Cerebellum (tissue), 4 donors: ENCODE measurements at places on chromosomes 7 and 10. TPM values are rescaled to one million over a fixed set of nuclear protein-coding genes. Genes with fewer than 3 reads are reported as not detected.

- DNase-seq: no peak
These were observed 1.2 kb downstream of the TECPR1 start for GRCh38 chr7:98250789-98251188.

- DNase-seq: no peak
These were observed 280.0 kb downstream of the REEP3 start for GRCh38 chr10:63801166-63801565.

- no peak for DNase-seq
These were observed 50.5 kb downstream of the MRC1 start for GRCh38 chr10:17859492-17860156.

DNA sequence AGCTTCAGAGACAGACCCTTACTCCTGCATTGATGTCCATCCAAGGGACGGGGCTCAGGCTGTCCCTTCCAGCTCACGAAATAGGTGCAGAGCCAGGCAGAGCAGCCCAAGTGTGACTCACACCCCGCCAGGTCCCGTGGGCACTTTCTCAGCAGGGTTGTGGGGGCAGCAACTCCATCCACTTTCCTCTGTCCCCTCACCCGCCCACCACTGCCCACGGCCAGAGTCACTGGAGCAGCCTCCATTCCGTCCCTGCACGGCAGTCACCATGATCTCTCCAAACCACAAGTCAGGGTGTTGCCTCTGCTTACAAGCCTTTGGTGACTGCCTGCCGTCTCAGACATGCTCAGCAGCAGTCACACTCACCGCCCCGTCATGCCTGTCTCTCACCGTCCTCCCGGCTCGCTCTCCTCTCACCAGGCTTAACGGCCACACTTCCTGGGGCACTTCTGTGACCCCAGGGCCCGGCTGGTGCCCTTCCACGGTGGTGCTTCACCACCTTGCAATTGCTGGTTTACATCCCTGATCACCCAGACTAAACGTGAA, 39.3 kb downstream of the CALML3 start:
- no peak for DNase-seq

DNA sequence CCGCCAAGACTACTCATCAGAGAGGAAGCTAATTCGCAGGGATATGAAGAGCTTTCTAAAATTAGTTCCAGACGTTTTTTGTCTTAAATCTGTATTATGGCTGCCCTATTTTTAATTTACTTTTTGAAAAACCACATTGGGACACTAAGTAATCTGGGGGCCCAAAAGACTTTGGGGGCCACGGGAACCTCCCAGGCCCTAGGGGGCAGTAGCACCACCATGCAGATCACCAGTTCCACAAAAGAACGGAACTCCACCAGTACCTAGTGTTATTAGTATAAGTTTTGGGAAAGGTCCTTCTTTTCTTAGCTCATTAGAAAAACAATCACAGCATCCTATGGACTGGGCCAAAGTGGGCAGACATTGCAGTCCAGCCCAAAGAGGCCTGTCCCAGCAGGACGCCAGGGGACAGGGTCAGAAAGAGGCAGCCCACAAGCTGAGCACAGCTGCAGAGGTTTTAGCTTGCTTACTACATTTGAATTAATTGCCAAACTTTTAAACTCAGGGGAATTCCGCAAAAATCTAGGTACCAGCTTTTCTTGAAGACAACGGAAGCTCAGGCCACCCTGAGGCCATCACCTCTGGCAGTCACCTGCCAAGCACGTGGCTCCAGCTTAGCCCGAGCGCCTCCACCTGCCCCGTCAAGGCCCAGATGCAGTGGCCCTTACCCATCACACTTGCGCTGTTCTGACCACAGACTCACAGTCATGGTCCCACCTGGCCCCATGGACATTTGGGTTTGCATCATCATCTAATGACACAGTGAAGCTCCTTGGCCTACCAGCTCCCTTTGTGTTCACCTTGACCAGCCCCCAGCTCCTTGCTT, 74.8 kb downstream of the PARP12 start:
- no peak for DNase-seq

- DNase-seq: no peak
These were observed 251.9 kb upstream of the TCERG1L start for GRCh38 chr10:131563411-131563810.

GRCh38 chr10:75283078-75283670, 47.4 kb upstream of the COMTD1 start:
- no peak for DNase-seq

- DNase-seq: no peak
These were observed 178.3 kb downstream of the DYNC1I1 start for GRCh38 chr7:95950698-95951097.

DNA sequence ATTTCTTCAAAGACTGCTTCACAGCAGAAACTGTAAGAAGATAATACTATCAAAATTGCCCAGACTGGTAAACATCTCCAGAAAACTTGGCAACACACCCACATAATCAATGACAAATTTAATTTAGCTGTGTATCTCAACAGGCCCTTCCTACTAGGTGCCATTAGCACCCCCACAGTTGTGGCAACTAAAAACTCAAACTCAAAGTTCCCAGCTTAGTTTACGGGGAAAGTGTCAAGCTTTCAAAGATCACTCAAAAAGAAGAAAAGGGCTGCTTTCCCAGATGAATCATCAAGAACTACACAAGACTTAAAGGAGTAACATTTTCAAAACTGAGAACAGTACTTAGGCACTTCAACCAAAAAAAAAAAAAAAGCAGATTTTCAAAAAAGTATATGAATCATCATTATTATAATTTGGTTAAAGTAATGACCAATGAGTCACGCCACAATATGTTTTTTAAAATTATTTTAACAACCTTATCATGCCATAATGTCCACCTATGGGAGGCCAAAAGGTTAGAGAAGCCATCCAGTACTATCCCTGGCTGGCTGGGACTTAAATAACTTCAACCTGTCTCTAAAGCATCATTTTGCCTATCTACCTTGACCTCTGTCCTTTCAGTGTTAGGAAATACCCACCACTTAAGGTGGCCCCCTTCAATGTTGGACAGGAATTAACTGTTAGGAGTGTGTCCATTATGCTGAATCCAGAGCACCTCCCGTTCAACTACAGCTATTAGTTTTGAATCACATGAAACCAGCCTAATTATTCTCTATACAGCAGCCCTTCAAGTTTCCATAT, 90.8 kb downstream of the ZFAND4 start:
- DNase-seq: no peak

- no peak for DNase-seq
These were observed 161.8 kb downstream of the ETV1 start for GRCh38 chr7:13827716-13828115.

- no peak for DNase-seq
These were observed 12.2 kb upstream of the KCP start for GRCh38 chr7:128922496-128923410.

GRCh38 chr10:30959836-30960210, 71.8 kb downstream of the ZNF438 start:
- DNase-seq: no peak

- DNase-seq: no peak
These were observed 105.7 kb upstream of the FAM20C start for GRCh38 chr7:86629-87028.

DNA sequence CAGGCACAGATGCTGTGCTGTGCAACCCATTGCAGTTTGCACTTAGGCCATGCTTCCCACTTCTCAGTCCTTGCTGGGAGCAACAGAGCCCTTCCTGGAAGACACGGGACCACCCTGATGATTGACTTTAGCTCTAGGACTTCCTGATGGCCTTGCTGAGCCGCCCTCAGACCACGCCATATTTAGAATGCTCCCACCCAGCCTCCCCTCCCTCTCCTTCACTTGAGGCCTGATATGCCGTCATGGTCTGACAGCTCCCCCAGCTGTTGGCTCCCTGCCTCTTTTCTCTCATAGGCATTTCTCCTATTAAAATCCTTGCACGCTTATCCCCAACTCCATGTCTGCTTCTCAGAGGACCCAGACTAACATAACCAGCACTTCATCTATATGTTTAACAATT, 29.4 kb upstream of the GATAD1 start:
- DNase-seq: no peak

DNA sequence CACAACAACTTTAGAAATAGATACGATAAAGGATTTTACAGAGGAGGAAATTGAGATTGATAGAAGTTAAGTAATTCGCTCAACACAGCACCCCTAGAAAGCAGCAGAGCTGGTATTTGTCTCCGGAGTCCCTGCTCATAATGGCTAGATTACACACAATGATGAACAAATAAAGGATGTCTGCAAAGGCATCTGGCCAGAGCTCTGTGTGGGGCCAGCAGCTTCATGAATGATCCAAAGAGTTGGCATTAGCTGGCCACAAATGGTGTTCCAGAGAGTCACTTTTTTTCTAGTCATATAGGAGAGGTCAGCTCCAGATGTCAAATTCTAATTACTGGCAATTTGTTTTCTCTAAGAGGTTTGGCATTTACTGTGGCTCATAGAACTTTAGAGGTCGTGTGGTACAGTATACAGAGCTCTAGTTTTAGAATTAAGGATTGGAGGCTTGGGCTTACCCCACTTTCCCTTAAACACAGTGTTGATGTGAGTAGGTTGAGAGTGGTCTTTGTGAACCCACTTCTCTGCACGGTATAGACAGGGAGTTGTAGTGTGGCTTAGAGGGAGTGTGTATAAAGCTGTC, 186.2 kb downstream of the BICC1 start:
- DNase-seq: no peak

GRCh38 chr7:70457883-70458680, 673.9 kb upstream of the GALNT17 start:
- no peak for DNase-seq

GRCh38 chr7:155996718-155997280, 184.5 kb upstream of the SHH start:
- DNase-seq: no peak

DNA sequence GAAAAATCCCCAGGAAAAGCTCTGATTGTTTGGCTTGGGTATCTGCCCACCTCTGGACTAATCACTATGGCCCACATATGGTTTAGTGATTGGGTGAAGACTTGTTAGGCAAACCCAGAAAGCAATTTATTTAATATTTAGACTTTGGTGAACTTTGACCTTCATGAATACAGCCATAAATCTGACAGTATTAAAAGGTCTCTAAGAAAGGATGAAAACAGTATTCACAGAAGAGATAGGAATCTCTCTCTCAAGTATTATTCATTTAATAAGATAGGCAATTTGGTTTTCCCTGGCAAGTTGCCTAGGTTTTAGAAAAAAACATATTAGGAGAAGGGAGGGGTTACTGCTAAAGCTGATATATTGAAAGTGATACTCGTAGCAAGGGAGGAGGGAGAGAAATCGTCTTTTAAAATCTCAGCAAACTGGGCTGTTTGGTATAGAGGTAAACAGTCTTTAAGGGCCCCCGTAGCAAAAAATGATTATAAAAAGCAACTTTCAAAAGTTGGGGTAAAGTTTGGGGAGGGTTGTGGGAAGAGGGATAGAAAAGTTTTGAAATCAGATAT, 57.1 kb downstream of the LSMEM1 start:
- no peak for DNase-seq

- DNase-seq: no peak
These were observed 105.0 kb upstream of the NANOS1 start for GRCh38 chr10:118924493-118924892.

DNA sequence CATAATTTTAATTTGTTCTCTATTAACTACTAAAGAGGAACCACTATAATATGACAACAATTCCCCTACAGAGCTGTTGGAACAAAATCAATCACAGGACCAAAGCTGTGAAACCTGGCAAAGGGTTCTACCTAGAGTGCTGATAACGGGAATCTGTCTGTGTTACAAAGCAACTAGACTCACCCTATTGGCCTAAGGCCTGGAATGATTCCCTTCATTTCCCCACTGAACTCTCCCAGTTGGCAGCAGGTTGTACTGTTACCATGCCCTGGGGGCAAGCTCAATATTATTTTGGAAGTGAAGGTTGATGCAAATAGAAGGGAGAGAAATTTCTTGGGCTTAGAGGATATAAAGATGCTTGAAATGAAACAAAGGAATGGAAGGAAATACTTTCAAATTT, 81.8 kb downstream of the SEMA3A start:
- DNase-seq: no peak

DNA sequence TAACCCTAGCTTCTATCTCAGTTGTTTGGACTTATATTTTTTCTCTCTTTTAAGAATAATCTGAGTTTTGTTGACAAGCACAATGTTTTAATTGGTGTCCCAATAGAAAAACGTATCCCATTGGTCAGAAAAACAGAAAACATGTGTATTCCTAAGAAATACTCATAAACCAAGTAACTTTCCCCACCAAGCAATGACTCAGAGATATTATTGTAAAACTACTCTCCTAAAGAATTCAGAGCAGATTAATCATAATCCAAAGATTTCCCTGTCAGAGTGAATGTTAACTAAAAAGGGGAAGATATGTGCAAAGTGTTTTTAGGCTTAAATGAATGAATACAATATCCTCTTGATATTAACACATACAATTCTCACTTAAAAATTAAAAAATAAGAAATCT, 29.4 kb upstream of the MBL2 start:
- no peak for DNase-seq

DNA sequence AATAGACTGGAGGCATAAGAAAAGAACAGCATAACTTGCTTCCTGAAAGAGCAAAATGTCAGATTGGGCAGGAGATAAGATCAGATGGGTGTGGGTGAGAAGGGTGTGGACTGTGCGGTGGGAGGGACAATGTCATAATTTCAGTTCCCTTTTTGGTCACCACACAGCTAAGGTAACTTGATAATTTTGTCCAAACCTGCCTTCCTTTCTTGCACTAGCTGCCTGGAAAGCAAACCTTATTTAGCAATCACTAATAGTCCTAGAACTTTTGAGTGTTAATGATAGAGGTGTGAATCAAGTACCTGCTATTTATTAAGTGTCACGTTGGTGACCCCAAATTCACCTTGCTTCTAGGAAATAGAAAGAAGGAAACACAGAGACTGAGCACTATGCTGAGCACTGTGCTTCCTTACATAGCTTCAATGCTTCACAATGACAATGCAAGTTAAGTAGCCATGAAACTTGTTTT, 72.4 kb upstream of the SP4 start:
- DNase-seq: no peak

The ZNF25 gene
- total RNA-seq: 38.3 TPM

The INA gene
- total RNA-seq: 160 TPM

The GPR37 gene
- 10.7 TPM for total RNA-seq

The SEC61G gene
- total RNA-seq: 80.4 TPM

The FOXI2 gene
- not detected for total RNA-seq

The TAS2R41 gene
- not detected for total RNA-seq

The GIMAP7 gene
- total RNA-seq: 1.8 TPM

The ITIH2 gene
- 14.0 TPM for total RNA-seq

The PSAP gene
- total RNA-seq: 366 TPM

The MACC1 gene
- total RNA-seq: 0.18 TPM

The PLEKHA8 gene
- 32.5 TPM for total RNA-seq

The MKX gene
- 1.8 TPM for total RNA-seq

The PKD2L1 gene
- total RNA-seq: not detected

The ADCY1 gene
- total RNA-seq: 93.5 TPM
